ENCODE measurements at places on chromosomes 7 and 10.

- peak; percentile 34 for DNase-seq
These were observed 30.7 kb upstream of the PLPP4 start for GRCh38 chr10:120426306-120426705.

GRCh38 chr10:69220507-69220906 lies 375 bp downstream of the HKDC1 start:
- DNase-seq: no peak

GRCh38 chr10:123007558-123008354 lies 839 bp downstream of the IKZF5 start:
- no peak for DNase-seq

GRCh38 chr10:104678658-104679057 lies 37.6 kb downstream of the SORCS3 start:
- no peak for DNase-seq

DNA sequence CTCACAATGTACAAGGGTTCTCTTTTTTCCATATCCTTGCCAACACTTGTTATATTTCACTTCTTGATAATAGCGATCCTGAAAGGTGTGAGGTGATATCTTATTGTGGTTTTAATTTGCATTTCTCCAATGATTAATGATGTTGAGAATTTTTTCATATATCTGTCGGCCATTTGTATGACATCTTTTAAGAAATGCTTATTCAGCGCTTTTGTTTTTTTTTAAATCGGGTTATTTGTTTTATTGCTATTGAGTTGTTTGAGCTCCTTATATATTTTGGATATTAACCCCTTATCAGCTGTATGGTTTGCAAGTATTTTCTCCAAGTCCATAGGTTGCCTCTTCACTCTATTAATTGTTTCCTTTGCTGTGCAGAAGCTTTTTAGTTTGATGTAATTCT lies 218.8 kb downstream of the MTERF1 start:
- no peak for DNase-seq

DNA sequence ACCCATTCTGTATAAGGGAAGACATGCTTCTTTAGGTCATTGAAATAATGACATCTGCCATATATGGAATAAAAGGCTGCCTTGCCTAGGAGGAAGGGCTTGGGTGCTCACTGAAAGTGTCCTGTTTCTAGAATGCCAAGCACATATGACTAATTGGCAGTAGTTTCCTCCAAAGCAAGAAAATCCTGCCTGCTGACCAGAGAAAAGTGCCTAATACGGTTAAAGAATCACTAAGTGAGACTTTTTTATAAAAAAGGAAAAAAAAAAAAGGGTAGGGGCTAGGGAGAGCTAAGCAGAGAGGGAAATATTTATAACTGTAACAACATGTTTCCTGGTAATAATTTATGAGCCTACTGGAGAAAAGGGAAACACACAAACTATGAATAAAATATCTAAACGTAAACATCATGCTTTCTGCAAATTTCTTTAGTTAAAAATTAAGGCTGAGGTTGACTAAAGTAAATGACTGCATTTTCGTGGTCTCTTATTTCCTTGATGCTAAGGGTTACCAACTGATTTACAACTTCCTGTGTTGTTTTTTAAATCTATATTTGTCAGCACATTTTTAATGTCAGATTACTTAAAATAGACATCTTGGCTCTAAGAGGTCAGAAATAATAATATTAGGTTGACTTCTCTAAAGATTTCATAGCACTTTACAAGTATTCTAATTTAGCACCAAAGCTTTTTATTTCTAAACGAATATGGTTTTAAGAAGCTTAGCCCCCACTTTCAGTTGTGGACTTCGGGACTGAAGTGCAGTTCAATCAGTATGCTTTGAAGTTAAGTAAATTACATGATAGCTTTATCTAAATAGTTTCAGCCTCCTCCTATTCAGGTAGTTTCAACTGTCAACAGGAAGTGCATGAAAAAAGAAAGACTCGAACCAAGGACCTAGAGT lies 89.6 kb downstream of the CABCOCO1 start:
- peak; percentile 20 for DNase-seq

- DNase-seq: no peak
These were observed 11.7 kb downstream of the SRPK2 start for GRCh38 chr7:105376908-105377533.

GRCh38 chr10:29472301-29473086 lies 162.3 kb downstream of the SVIL start:
- DNase-seq: no peak

DNA sequence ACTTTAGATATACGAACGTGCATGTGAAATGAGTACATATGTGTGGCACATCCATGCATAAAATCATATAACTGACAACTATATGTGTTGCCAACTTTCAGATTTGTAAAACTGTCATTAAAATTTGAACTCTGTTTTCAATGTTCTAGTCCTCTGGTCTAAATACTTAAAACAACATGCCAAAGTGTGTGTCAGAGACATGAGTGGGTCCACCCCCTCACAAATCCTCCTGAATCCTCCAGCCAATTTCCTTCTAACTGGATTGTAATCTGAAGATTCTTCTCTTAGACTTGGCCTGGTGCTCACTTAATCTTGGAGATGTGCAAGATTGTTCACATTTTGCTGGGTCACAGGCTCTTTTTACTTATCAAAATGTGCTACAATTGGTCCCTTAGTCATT lies 184.1 kb downstream of the RELN start:
- DNase-seq: no peak

DNA sequence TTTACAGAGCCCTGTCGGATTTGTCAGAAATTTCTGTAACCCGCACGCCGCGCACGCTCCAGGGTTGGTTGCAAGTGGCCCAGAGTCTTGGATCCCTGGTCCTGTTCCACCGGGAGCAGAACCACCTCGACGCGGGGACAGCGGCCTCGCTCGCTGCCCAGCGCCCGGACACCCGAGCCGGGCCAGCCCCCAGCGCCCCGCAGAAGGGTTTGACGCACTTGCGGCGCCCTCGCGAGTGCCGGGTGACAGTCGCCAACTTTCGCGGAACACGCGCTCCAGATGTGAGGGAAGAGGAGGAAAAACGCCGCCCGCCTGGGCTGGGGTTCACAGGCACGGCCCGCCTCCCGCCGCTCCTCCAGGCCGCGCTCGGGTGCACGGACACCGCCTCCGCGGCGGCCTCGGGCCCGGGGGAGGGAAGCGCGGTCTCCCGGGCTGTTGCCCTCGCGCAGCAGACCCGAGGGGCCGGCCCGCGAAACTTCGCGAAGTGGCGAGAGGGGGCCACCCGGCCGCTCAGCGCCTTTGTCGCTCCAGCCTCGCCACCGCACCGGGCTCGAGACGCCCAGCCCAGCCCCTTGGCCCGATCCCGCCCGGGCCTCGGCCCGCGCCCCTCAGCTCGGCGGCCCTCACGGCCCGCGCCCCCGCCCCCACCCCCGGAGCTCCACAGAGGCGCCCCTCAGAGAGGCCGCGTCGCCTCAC lies 514 bp downstream of the RNF216 start:
- no peak for DNase-seq

GRCh38 chr10:50470345-50470744 lies 153.4 kb downstream of the SGMS1 start:
- DNase-seq: no peak

DNA sequence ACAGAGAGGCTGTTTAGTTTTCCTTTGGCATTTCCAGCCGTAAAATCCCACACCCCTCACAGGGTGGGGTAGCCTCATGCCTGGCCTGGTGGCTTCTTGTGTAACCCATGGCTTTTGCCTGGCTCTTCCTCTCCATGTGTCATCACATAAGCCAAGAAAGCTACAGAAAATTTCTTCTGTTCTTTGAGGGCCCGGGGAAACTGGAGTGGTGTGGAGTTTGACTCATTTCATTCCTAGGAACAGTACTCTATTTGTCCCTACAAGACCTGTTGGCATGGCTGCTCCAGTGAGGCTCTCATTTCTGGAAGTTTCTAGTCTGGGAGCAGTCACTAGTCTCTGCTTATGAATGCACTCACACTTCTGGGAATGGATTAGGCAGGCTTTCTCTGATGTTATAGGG lies 523.9 kb downstream of the SUGCT start:
- DNase-seq: peak; percentile 66

DNA sequence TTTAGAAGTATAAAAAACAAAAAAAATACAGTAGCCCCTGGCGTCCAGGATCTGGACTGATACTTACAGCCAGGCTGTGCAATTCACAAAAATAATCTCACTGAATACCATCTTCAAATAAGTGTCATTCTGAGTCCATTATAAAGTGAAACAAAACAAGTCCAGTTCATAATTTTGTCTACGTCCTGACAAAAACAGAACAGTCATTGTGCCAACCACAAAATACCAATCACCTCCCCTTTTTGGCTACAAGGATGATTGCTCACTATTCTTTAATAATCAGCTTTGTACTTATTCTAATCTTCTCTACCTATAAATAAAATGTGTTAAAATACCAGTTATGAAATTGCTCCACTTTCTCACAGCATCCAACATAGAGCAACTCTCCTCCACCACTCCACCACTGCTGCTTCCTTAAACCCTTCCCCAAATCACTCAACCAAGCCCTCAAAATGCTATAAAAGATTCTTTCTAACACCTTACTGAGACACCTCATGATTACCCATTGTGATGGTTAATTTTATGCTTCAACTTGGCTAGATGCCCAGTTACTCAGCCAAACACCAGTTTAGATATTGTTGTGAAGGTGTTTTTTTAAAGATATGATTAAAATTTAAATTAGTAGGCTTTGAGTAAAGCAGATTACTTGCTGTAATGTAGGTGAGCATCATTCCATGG lies 479.8 kb upstream of the SEMA3A start:
- no peak for DNase-seq

- DNase-seq: no peak
These were observed 23.3 kb upstream of the PAPSS2 start for GRCh38 chr10:87636313-87636915.

GRCh38 chr10:3261921-3262320 lies 89.3 kb upstream of the PITRM1 start:
- no peak for DNase-seq

DNA sequence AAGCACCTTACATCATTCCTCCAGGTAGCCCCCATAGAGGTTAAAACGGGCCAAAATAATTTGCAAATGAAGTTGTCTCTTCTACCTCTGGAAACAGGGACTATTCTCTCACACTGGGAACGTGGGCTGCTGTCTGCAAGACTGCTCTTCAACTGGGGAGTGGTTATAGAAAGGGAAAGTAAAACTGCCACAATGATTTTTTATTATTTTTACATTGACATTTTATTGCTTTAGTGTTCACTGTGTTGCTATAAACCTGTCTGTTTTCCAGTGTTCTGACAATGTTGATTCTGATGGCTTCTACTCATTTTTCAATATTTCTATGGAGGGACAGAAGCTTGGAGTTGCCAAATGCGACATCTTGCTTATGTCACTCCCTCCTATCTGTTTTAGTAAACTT lies 115.1 kb upstream of the ANTXRL start:
- DNase-seq: no peak

GRCh38 chr10:91589658-91590035 lies 43.2 kb downstream of the PPP1R3C start:
- DNase-seq: no peak

DNA sequence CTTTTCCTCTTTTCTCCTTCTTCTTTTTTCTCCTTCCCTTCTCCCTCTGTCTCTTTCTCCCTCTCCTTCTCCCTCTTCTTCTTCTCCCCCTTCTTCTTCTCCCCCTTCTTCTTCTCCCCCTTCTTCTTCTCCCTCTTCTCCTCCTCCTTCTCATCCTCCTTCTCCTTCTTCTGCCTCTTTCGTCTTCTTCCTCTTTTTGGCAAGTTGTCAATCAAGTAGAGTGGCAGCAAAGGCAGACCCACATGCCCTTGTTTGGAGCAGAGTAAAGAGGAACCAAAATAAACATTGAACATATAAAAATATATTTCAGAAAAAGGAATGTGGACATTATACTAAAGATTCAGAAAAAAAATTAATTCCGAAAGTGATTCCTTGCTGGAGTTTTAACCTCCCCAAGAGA lies 59.6 kb upstream of the ZNF33B start:
- DNase-seq: no peak

- no peak for DNase-seq
These were observed 3.3 kb downstream of the GRID1 start for GRCh38 chr10:86363184-86363832.

- DNase-seq: no peak
These were observed 94.2 kb downstream of the POLL start for GRCh38 chr10:101493782-101494281.

GRCh38 chr7:28592861-28593260 lies 180.5 kb downstream of the CREB5 start:
- no peak for DNase-seq

GRCh38 chr10:78266741-78267469 lies 233.2 kb downstream of the RPS24 start:
- peak; percentile 38 for DNase-seq

DNA sequence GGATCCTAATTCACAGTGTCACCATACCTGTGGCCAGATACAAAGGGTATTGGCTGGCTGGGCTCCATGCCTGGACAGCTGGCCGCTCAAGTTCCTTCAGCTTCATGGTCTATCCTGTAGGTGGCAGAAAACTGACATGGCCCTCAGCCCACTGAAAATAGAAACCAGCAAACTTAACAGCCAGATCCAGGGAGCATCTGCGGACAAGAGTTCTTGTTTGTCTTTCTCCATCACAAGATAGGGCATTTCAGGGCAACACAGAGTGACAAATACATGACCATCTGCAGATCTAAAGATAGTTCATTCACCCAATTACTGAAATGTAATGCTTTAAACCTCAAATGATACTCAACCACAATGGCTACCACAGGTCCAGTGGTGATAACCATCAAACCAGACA lies 2.8 kb downstream of the SEC31B start:
- DNase-seq: no peak

DNA sequence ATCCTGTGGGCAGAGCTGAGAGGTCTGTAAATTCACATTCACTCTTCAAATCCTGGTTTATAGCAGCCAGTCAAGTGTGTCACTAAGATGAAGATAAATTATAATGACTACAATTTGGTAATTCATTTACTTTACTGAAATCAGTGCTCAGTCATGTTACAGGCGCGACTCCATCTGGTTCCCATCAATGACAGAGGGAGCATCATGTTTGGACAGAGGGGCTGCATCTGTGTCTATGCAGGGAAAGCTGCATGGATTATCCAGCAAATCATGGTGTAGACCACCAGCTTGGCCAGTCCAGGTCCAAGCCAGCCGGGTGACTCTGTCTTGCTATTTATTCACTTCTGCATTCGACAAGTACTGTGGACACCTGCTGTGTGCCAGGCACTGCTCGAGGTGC lies 214.1 kb upstream of the ZNF32 start:
- no peak for DNase-seq

Measured in GM04503 (cell line).